ENCODE measurements at places on chromosomes 3 and 15.

DNA sequence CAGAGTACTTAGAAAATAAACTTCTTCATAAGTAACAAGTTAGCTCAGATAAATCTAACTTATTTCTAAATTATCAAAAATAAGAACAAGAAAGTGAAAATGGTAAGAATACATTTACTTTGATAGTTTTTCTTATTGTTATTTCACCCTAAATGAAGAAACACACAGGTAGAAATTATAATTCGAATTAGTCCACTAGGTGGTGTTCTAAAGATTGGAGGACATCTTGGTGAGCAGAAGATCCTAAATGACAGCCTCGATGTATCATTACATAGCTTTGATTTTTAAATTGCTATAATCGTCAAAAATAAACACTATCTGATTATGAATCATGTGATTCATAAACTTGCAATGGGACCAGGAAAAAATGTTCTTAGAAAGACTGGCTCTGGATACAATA lies 280.8 kb upstream of the UBE2E2 start:
- DNase-seq: no peak

GRCh38 chr3:126498461-126498860 lies 19.1 kb downstream of the UROC1 start:
- DNase-seq: no peak

DNA sequence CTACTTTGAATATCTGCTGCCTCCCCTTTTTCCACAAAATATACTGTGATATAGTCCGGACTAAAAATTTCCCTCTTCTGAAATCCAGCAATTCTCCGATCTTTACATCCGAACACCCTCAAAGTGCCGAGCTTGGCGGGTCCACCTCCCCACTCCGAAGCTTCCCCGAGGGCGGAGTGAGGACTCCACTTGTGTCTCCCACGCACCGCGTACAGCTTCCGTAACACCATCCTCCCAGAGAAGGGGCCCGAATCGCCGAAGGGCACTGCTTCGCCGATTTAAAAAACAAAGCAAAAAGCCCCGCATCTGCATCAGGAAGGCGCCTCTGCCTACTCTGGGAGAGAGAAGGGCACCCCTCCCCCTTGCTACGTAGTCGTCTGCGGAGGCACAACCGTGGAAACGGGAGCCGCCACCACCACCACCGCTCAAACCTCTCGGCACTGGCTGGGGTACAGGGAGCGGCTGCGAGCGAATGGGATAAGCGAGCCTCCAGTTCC lies 551 bp downstream of the NCBP2 start:
- DNase-seq: peak; percentile 27

GRCh38 chr15:77507143-77507897 lies 86.6 kb downstream of the HMG20A start:
- DNase-seq: no peak

DNA sequence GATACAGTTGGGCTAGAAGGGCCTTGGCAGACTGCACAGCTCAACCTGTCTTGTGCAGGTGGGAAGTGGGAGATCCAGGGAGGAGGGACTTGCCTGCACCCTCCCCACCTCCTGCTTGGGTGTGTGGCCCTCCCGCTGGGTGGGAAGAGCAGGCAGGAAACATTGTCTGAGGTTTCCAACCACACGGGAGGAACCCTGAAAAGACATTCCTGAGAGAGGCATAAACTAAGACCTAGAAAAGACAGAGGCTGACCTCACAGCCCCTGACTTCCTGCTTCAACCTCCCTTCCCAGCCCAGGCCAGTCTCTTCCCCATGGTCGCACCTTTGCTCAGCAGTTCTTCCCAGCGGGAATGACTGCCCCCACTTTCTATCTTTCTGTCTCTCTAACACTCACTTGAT lies 46.3 kb upstream of the INSYN1 start:
- DNase-seq: no peak

DNA sequence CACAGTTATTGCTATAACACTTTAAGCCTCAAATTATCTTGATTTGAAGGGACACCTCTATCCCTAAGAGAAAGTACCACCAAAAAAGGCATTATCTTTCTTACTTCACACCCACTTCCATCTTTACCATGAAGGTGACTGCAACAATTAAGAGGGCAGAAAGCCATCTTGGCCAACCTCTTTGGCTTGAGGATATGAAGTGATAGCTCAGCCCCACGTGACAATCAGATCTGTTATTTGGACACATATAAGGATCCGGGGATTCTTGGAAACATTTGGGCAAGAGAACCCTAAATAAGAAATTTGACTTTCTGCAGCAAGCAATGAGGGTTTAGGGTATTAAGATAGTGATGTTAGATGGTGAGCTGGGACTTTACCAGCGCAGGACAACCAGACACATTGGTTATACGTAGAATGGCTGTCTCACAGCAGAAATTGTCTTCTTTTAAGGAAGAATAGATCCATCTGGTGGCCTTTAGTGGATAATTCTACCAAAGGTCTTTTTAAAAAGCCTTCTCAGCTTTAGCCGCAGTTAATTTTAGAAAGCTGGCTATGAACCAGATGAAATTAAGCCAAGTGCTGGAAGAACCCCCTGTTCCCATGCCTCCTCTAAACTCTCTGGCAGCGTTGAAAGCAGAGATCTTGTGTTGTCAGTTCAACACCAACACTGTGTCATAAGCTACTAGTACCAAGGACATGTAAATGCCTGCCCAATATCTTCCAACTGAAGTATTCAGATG lies 12.3 kb downstream of the HCLS1 start:
- no peak for DNase-seq

GRCh38 chr3:41974223-41974622 lies 12.3 kb upstream of the ULK4 start:
- no peak for DNase-seq

DNA sequence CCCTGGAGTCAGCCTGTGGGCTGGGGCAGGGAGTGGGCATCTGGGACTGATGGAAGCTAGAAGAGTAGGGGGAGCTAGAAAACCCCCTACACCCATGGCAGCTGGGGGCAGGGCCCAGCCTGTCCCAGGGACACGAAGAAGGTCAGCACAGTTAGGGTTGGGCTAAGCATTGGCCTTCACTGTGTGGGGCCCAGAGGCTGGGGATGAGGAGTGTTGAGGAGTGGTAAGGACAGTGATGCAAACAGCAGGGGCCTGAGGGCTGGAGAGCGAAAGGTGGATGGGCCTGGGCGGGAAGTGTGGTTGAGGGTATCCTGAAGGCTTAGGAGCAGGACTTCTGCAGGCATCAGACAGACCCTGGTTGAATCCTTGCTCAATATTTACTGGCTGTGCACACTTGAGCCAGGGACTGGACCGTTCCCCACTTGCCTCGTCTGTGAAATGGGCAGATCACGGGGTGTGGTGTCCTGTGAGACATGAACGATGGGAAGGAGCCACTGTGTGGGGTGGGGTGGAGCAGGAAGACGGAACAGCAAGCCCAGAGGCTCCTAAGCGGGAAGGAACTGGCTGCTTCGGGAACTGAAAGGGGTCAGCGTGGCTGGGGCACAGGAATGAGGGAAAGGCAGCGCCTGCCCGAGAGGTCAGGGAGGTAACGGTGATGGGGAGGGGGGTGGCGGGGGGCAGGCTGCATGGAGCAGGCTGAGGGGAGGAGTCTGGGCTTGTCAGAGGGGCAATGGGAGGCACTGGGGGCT lies 7.3 kb downstream of the PRKCD start:
- no peak for DNase-seq

GRCh38 chr3:119329551-119329950 lies 35.4 kb downstream of the ARHGAP31 start:
- DNase-seq: no peak

- DNase-seq: no peak
Observed at GRCh38 chr3:129878355-129878754, 15.2 kb downstream of the TMCC1 start.

- no peak for DNase-seq
Observed at GRCh38 chr3:33458446-33458845, 18.2 kb upstream of the UBP1 start.

GRCh38 chr3:37107846-37108245 lies 66.5 kb downstream of the LRRFIP2 start:
- DNase-seq: no peak

DNA sequence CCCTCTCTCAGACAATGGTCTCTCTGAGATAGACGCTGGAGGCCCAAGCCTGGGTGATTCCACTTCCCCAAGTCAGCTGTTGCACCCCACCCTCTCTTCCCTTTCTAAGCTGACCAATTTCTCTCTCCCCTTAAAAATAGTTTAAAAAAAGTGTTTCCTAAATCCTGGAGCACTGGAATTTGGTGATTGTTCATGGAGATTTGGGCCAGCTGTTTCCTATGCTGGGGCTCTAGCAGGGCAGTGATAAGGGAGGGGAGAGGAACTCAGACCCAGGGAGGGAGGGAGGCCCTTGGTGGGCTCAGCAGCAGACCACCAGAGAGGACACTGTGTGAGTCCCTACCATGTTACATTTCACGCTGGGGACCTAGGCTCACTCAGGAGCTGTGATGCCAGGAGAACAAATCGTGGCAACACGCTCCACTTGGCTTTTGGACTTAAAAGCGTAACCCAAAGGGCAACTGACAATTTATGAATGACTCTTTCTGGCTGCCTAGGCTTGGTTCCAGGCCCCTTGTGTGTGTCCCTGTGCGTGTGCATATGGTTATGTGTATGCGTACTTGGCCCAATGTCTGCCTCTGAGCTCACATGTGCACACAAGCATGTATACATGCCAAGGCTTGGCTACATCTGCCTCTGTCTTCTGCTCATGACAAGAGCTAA lies 59.8 kb upstream of the INSYN1 start:
- DNase-seq: no peak

- no peak for DNase-seq
Observed at GRCh38 chr3:60045686-60046085, 995.9 kb upstream of the CFAP20DC start.

GRCh38 chr3:60250810-60251209 lies 1000.4 kb downstream of the FHIT start:
- no peak for DNase-seq

DNA sequence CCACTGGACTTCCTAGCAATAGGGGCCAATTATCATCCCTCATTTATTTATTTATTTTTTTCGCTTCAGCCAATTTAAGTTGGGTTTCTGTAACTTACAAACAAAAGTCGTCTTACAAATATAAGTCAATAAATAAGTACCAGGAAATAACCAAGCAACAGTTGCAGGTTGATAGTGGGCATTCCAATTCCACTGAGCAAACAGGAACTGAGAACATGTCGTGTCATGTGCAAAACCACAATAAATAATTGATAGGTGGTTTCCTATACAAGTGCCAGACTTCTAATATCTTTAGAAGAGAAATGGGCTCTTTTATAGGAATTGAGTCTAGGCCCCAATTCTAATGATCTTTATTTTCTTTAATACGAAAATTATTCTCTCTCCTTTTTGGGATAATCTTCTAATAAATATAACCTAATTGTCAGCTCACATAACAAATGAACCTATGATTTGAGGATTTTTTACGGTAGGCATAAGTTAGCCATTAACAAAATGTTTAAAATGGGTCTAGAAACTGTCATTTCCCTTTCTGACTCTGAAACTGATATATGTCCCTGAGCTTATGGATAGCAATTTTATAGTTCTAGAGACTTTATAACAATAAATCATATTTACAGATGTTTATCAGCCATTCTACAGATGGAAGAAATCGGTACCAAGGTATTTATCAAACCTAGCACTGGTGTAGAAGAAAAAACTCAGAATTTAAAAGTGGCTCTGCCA lies 571.8 kb downstream of the FOXP1 start:
- DNase-seq: no peak

- no peak for DNase-seq
Observed at GRCh38 chr3:96172917-96173316, 641.5 kb upstream of the EPHA6 start.

- DNase-seq: no peak
Observed at GRCh38 chr3:133746712-133747066, 496 bp downstream of the TF start.

DNA sequence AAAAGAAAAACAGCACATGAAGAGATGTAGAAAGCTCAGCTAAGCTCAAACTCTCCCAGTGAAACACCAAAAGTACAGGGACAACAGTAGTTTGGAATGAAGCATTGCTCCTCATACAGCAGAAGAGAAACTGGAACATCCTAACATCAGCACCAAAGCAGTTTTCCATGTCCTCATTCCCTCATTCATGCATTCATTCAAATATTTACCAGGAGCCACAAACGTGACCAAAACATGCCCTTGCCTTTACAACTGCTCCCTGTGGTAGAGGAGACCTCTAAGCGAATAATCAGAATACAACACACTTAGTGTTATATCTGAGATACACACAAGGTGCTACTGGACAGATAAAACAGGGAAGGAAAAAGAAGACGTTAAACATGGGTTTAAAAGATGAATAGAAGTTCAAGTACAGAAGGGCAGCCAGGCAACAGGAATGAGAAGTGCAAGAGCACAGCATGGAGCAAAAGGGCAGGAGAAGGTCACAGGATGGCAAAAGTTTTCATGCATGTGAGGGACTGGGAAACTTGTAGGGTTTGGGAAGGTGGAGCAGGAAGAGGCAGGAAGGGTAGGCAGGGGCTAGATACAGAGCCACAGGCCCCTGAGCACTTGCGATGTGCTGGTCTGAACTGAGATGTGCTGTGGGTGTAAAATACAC lies 58.5 kb upstream of the LMCD1 start:
- DNase-seq: no peak

GRCh38 chr3:4501437-4501836 lies 8.3 kb downstream of the ITPR1 start:
- DNase-seq: no peak

- DNase-seq: no peak
Observed at GRCh38 chr15:71341811-71342550, 226.7 kb downstream of the THSD4 start.

DNA sequence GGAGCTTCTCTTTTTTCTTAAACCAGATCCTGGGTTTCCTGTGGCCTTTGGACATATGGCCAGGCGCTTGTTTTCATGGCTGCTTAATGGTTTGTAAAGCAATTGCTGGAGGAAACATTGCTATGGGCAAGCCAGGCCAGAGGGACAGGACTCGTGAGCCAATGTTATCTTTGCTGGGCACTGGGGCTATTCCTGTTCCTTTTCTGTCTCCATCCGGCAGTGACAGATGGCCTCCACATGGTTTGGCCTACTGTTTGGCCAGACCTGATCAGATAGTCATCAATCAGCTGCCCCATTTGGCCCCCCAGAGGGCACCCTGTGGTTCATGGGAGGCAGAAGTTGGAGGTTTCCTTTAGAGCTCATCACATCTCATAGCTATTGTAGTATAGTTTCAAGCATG lies 326.1 kb upstream of the ROPN1 start:
- DNase-seq: no peak

DNA sequence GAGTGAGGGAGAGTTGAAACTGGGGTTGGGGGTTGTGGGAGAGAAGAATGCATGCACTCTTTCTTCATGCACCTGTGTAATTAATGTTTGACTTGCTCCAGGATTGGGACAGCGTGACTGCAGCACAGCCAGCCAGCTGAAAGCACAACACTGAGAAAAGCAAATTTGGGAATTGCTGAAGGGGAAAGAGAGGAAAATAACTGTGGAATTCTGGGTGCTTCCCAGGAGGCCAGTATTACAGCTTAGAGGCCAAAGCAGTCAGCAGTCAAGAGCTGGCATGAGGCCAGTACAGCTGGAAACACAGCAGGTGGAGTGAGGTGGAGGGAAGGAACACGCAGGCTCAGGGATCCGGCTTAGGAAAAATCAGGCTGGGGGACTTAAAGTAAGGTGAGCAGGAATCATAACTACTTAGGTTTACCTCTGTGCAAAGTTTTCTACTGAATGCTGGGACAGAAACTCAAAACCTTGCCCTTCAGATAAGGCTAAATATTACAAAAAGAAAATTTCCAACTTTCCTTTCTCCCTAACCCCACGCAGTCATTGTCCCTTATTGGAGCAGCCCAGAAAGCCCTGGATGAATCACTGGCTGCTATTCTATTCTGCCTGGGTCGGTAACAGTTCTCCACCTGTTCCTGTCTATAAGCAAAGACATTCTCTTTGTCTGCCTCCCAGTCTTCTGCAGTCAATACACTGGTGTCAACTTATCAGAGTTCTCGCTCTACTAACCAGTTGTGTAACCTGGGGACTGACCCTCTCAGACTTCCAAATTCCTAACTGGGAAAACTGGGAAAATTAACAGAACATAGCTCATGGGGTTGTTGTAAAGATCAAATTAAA lies 167.2 kb downstream of the MAGI1 start:
- DNase-seq: no peak
